Central memory CD8-positive, alpha-beta T cell (primary cell): ENCODE measurements at places on chromosomes 1 and 21.

DNA sequence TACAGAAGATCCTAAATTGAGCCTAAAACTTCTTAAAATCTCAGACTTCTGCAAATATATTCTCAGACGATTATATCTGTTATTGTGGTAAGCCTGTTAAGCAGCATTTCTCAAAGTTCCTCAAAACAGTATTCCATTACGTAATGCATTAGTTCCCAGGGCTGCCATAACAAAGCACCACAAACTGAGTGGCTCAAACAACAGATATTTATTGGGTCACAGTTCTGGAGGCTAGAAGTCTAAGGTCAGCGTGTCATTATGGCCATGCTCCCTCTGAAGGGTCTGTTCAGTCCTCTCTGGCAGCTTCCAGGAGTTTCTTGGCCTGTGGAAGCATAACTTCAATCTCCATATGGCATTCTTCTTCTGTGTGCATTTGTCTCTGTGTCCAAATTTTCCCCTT is 103.5 kb upstream of the ST6GALNAC5 start:
- DNase-seq = no peak
- H3K4me1 ChIP-seq = no peaks in the 10 kb centered on the region
- H3K4me3 ChIP-seq = no peak overlapping the region
- no peaks in the 10 kb centered on the region for H3K36me3 ChIP-seq

GRCh38 chr1:117678246-117678977 is 72.6 kb downstream of the TENT5C start:
- H3K27me3 ChIP-seq = no peaks in the 10 kb centered on the region
- peaks cover 10% of the 10 kb centered on the region for H3K4me1 ChIP-seq
- DNase-seq = no peak
- H3K27ac ChIP-seq = no peak overlapping the region
- H3K4me3 ChIP-seq = no peak overlapping the region

DNA sequence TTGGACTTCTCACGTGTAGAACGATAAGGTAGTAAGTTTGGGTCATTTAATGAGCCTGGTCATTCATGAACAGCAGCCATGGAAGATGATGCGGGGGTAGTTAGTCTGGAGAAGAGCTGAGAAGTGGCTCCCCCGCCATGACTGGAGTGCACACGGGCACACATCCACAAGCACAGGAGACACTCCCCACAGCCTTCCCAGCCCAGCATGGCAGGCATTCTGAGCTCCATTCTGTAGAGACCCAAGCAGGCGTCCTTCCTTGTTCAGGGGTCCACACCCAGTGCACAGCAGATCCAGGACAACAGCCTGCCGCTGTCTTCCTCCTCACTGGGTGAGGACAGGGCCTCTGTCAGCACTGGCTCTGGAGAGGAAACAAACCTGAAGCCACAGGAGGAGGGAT is 57.0 kb downstream of the SCCPDH start:
- no peak overlapping the region for H3K27ac ChIP-seq
- H3K36me3 ChIP-seq = no peaks in the 10 kb centered on the region
- no peak for DNase-seq

DNA sequence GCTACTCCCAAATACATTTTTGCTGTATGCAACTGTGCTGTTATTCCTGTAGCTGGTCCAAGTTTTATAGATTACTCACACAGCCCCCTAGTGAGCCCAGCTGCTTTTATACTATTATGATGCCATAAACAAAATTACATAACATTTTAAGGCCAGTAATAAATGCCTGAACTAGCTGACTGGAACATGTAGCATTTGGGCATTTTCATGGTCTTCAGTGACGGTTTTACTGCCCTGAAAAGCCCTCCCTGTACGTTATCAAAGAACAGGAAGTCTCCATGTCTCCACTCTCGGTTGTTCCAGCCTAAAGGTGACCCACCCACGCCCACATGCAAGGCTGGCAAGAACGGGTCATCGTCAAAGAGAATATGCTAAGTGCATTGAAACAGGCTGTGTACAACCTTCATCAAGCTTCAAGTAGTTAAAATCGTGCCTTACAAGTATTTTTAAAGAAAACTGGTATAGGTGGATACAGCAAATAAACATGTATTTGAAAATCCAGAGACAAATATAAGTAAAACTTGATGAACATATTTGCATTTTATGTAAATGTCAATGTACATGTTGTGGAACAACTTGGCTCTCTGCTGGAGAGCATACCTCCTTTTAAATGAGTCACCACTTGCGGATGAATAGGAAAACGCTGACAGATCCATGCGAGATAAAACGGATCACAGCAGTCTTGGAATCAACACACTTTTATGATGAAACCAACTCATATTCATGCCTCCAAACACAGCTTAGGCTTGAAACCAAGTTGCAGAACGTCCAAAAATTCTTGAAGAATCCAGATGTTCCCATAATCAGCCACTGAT is 520.5 kb downstream of the SMYD3 start:
- no peaks in the 10 kb centered on the region for H3K36me3 ChIP-seq
- H3K4me3 ChIP-seq = no peak overlapping the region
- no peak overlapping the region for H3K27ac ChIP-seq
- H3K27me3 ChIP-seq = no peaks in the 10 kb centered on the region
- H3K4me1 ChIP-seq = no peaks in the 10 kb centered on the region

- peak overlapping the region; percentile 94 for H3K27ac ChIP-seq
- H3K4me1 ChIP-seq = peaks cover 33% of the 10 kb centered on the region
- peak; percentile 92 for DNase-seq
- peaks cover 67% of the 10 kb centered on the region for H3K27me3 ChIP-seq
- H3K36me3 ChIP-seq = peaks cover 9% of the 10 kb centered on the region
- peak overlapping the region; percentile 60 for H3K4me3 ChIP-seq
These were observed 12.2 kb upstream of the RGS16 start for GRCh38 chr1:182616130-182617013.

DNA sequence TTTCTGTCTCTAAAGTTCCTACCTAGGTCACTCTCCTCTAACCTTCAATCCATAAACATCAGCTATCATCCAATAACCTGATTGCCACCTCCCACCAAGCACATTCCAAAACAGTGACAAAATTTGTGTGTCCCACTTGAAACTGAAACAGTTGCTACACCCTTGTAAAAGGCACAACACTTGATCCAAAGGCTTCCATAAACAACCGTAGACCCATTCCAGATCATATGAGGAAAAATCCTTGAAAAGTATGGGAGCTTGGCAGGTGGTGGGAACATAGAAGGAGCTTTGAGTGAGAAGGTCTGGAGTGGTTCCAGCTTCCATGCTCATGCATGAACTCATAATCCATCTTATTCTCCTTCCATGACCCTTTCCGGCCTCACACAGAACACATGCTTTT is 82.0 kb upstream of the ATP1A1 start:
- peaks cover 8% of the 10 kb centered on the region for H3K27me3 ChIP-seq
- H3K4me3 ChIP-seq = no peak overlapping the region
- H3K4me1 ChIP-seq = peaks cover 2% of the 10 kb centered on the region
- H3K27ac ChIP-seq = no peak overlapping the region

DNA sequence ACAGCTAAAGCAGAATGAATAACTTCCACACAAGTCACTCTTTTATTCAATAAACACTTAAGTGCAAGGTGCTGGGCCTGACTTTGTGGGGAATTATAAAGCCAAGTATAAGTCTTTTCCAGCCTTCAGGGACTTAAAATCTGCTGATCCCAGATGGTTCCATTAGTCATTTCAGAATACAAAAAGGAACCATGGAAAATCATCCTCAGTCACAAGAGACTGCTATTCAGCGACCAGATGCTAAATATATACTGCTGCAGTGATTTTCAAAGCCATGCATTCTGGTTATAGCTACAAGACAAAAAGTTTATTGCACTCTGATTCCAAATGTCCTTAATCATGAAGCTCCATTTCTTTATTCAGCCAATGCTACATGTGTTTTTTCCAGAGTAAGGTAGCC is 25.7 kb downstream of the GLMN start:
- H3K4me1 ChIP-seq = peaks cover 12% of the 10 kb centered on the region
- no peak overlapping the region for H3K4me3 ChIP-seq
- H3K27me3 ChIP-seq = no peaks in the 10 kb centered on the region
- peaks cover 23% of the 10 kb centered on the region for H3K36me3 ChIP-seq

GRCh38 chr1:165290148-165290547 is 66.4 kb downstream of the LMX1A start:
- no peak overlapping the region for H3K4me3 ChIP-seq
- no peak for DNase-seq
- H3K27ac ChIP-seq = no peak overlapping the region
- no peaks in the 10 kb centered on the region for H3K36me3 ChIP-seq

DNA sequence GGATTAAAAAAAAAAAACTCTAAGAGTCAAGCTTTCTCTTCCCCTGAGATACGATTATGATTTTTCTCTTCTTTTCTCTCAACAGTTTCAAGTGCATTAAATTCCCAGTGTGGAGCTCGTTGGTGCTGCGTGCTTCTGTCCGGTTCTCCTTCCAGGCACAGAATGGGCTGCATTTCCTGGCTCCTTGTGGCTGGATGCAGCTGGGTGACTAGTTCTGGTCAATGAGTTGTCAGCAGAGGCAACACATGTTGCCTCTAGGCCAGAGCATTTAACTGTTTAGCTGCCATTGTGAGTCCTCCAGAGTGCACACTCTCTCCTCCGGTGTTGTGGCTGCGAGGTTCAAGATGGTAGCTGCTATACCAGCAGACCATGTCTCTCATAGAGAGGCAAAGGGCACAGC is 312.9 kb downstream of the RRAGC start:
- no peak overlapping the region for H3K27ac ChIP-seq
- peaks cover 42% of the 10 kb centered on the region for H3K27me3 ChIP-seq
- H3K4me1 ChIP-seq = no peaks in the 10 kb centered on the region
- H3K4me3 ChIP-seq = no peak overlapping the region

DNA sequence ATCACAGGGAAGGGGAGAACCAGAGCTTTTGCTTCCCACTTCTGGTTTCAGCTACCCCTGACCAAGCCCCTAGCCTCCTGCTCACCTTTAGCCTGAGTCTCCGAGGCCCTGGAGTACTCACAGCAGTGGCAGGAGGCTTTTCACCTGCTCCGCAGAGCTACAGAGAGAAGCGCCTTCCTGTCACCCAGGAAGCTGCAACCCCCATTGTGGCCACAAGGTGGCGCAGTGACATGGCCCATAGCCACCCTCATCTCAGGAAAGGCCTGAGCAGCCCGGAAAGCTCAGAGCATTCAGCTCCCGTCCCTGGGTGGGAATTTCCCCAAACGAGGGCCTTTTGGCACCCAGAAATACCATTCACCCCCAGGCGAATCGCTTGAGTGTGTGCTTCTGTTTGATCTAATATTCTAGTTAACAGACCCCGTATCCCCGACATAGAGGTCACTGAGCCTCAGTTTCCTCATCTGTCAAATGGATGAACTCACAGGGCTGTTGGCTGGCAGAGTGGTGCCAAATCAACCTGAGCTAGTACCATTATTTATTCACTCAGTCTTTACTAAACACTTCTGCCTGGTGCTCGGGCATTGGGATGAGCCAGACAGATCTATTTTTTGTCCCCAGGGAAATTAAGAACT is 25.3 kb downstream of the A3GALT2 start:
- H3K27me3 ChIP-seq = no peaks in the 10 kb centered on the region
- peaks cover 34% of the 10 kb centered on the region for H3K4me1 ChIP-seq
- H3K27ac ChIP-seq = no peak overlapping the region
- H3K36me3 ChIP-seq = peaks cover 21% of the 10 kb centered on the region
- no peak overlapping the region for H3K4me3 ChIP-seq
- peak; percentile 78 for DNase-seq

- peak; percentile 65 for DNase-seq
- no peaks in the 10 kb centered on the region for H3K27me3 ChIP-seq
- H3K27ac ChIP-seq = peak within 1 kb of the TSS; percentile 79
- H3K4me3 ChIP-seq = peak within 1 kb of the TSS; percentile 81
- peaks cover 37% of the 10 kb centered on the region for H3K4me1 ChIP-seq
- peaks cover 15% of the 10 kb centered on the region for H3K36me3 ChIP-seq
These were observed at the start of gene EFNA4 for GRCh38 chr1:155063550-155064110. TSS of gene EFNA4 (plus strand) at chr1:155063740. CDS start at chr1:155063824, 84 bp downstream.

- no peak overlapping the region for H3K4me3 ChIP-seq
- H3K27ac ChIP-seq = no peak overlapping the region
- H3K4me1 ChIP-seq = no peaks in the 10 kb centered on the region
- H3K36me3 ChIP-seq = no peaks in the 10 kb centered on the region
- DNase-seq = no peak
These were observed 66.8 kb upstream of the SLC44A3 start for GRCh38 chr1:94753171-94753972.

DNA sequence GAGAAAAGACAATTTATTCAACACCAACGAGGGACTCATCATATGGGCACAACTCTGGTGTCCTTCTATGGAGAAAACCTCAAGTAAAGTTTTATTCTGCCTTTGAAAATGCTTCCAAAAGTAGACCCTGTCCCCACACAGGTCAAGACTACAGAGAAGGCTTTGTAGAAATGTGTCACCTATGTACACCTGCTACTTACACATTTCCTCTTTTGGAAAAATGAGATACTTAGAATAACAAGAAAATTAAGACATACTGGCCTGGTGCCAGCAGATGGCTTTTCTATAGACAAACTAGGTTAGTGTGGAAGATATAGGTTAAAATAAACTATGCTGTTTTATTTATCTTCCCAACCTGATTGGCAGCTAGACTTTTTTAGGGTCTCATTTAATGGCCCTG is 13.6 kb downstream of the POGK start:
- H3K36me3 ChIP-seq = peaks cover 54% of the 10 kb centered on the region
- peaks cover 31% of the 10 kb centered on the region for H3K4me1 ChIP-seq
- no peaks in the 10 kb centered on the region for H3K27me3 ChIP-seq
- H3K27ac ChIP-seq = no peak overlapping the region

GRCh38 chr21:42056996-42057689 is 14.0 kb upstream of the UMODL1 start:
- DNase-seq = no peak
- H3K36me3 ChIP-seq = no peaks in the 10 kb centered on the region
- H3K4me3 ChIP-seq = no peak overlapping the region
- H3K27me3 ChIP-seq = no peaks in the 10 kb centered on the region

- no peak for DNase-seq
- H3K27ac ChIP-seq = no peak overlapping the region
- H3K4me1 ChIP-seq = no peaks in the 10 kb centered on the region
- no peak overlapping the region for H3K4me3 ChIP-seq
- no peaks in the 10 kb centered on the region for H3K36me3 ChIP-seq
These were observed 395.2 kb upstream of the PLXNA2 start for GRCh38 chr1:208639382-208639781.

GRCh38 chr1:2019172-2019543 is at the start of gene GABRD:
TSS of gene GABRD (plus strand) at chr1:2019345. CDS start at chr1:2019424, 79 bp downstream.
- no peak within 1 kb of the TSS for H3K27ac ChIP-seq
- peaks cover 5% of the 10 kb centered on the region for H3K4me1 ChIP-seq
- no peak for DNase-seq
- H3K36me3 ChIP-seq = peaks cover 6% of the 10 kb centered on the region

DNA sequence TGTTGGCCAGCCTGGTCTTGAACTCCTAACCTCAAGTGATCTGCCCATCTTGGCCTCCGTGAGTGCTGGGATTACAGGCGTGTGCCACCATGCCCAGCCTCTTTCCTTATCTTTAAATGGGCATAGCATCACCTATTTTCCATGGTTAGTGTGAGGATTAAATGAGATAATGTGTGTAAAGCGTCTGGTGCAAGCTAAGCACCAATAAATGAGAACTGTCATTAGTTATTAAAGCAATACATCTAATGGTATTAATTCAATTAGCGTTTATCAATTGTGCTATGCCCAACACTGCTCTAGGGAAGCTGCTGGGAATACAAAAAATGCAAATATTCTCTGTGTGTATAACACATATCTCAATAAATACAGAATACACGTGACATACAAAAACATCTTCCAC is 10.0 kb downstream of the EXOC8 start:
- H3K4me1 ChIP-seq = peaks cover 14% of the 10 kb centered on the region
- H3K27me3 ChIP-seq = no peaks in the 10 kb centered on the region
- H3K36me3 ChIP-seq = peaks cover 5% of the 10 kb centered on the region
- no peak for DNase-seq

- H3K27ac ChIP-seq = peak overlapping the region; percentile 50
- H3K4me3 ChIP-seq = peak overlapping the region; percentile 47
- peaks cover 29% of the 10 kb centered on the region for H3K4me1 ChIP-seq
- no peaks in the 10 kb centered on the region for H3K27me3 ChIP-seq
- DNase-seq = no peak
These were observed 67.5 kb upstream of the DUSP10 start for GRCh38 chr1:221809091-221810029.
